ENCODE measurements at places on chromosomes 12 and 14.

GRCh38 chr14:54189333-54189732, 207.5 kb upstream of the CDKN3 start:
- no peak for DNase-seq

DNA sequence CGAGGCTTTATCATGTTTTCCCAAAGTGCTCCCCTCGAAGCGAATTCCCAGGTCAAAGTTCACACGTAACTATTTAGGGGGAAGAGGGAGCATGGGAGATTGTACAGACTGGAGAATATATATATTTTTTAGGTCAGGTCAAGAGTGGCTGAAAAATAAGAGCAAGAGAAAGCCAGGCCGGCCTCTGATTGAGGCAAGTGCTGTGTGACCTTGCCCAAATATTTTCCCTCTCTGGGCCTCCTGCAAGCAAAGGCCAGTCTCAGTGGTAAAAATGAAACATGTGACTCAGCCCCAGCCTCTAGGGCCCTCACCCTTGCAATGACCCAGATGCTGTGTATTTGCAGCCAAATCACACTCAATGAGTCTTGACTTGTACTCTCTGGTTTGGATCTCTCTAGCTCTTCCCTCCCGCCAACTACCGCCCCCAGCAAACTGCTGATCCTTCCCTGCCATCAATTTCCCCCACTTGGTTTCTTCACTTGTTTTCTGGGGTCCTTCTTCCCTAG, 34.1 kb downstream of the SMUG1 start:
- no peak for DNase-seq

- no peak for DNase-seq
Observed at GRCh38 chr12:42704340-42704739, 114.8 kb upstream of the PRICKLE1 start.

DNA sequence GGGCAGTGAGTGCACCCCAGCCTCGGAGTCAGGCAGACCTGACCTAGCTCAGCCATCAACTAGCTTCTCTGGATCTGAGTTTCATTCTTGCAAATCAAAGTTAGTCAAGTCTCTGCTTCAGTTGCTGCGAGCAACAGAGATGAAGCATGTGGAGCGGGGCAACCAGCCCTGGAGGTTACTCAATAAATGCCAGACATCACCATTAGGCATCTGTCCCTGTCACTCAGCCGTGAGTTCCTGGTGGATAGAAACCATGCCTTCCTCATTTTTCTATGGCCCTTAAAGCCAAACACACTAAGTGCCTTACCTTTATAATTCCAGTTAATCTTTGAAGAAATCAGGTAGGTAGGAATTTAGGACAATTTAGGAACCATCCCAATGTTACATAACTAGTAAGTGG, 19.3 kb downstream of the RFX4 start:
- no peak for DNase-seq

GRCh38 chr14:55245657-55246268, 25.5 kb upstream of the FBXO34 start:
- DNase-seq = no peak

- no peak for DNase-seq
Observed at GRCh38 chr12:52178984-52179383, 12.8 kb downstream of the KRT80 start.

GRCh38 chr14:84351646-84352045, 1178.3 kb upstream of the FLRT2 start:
- no peak for DNase-seq

DNA sequence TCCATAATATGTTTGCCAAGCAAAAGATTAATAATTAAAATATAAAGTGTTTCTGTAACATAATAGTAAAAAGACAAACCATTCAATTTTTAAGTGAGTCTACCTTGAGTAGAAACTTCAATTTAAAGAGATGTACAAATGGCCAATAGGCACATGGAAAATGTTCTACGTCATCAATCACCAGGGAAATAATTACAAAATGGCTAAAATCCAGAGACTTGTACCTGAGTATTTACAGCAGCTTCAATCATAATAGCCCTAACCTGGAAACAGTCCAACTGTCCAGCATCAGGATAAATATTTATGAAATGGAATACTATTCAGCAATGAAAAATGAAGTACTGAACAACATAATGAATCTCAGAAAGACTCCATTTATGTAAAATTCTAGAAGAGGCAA, 95.5 kb upstream of the FAR2 start:
- DNase-seq = no peak

DNA sequence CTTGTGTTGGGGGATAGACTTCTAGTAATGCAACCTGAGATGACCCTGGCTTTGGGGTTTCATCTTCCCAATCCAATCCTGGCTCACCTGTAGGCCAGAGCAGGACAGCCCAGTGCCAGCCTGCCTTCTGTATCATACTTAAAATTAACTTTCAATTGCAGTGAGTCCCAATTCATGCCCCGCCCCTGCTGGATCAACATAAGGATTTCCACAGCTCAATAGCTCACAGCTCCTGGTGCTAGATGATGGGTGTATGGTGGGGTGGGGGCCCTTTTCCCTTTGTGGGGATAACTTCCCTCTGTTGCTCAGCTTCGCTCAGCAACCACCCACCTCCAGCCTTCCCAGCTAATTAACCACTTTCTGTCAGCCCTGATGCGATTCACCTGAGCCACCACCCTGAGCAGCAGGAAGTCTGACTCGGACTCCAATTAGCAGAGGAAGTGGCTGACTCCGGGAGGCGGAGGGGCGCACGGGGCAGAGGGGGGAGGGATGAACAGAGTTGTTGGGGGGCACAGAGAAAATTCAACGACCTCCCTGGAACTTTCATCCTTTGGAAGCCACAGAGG, 24.3 kb upstream of the CHGA start:
- no peak for DNase-seq

DNA sequence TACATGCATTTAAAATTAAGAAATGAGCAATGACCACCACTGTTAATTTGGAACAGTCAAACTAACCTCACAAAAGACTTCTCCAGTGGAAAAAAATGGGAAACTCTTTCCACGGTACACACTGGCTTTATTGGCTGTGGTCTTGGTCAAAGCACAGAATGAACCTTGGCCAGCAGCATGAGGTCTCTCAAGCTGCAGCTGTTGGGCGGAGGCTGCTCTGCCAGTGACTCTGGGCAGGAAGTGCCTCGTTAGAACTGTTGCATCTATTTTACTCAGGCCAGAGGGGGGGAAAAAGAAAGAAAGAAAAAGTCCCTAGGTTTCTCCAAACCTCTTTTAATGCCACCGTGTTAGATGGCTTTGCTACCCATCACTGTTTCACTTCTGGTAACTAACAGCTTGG, 279.8 kb upstream of the DIO2 start:
- no peak for DNase-seq

GRCh38 chr12:97801471-97802059, 339.0 kb downstream of the RMST start:
- DNase-seq = no peak

DNA sequence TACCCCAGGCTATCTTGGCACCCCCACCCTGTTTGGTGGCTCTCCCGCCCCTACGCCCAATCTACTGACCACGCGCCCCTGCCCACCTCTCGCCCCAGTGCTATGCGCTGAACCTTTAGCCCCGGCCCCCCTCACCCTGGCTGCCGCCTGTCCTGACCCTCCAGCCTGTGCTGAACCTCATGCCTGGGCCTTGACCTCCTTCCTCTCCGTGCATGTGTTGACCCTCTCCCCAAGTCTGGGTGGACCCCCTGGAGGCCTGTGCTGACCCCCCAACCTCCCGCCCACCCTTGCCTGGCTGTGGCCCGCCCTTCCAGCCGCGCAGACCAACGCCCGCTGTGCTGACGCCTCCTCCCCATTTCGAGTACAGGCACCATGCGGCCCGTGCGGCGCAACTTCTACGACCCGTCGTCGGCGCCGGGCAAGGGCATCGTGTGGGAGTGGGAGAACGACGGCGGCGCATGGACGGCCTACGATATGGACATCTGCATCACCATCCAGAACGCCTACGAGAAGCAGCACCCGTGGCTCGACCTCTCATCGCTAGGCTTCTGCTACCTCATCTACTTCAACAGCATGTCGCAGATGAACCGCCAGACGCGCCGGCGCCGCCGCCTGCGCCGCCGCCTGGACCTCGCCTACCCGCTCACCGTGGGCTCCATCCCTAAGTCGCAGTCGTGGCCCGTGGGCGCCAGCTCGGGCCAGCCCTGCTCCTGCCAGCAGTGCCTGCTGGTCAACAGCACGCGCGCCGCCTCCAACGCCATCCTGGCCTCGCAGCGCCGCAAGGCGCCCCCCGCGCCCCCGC, 20.7 kb downstream of the DTX1 start:
- no peak for DNase-seq

- no peak for DNase-seq
Observed at GRCh38 chr14:92934196-92935085, 11.5 kb downstream of the CHGA start.

DNA sequence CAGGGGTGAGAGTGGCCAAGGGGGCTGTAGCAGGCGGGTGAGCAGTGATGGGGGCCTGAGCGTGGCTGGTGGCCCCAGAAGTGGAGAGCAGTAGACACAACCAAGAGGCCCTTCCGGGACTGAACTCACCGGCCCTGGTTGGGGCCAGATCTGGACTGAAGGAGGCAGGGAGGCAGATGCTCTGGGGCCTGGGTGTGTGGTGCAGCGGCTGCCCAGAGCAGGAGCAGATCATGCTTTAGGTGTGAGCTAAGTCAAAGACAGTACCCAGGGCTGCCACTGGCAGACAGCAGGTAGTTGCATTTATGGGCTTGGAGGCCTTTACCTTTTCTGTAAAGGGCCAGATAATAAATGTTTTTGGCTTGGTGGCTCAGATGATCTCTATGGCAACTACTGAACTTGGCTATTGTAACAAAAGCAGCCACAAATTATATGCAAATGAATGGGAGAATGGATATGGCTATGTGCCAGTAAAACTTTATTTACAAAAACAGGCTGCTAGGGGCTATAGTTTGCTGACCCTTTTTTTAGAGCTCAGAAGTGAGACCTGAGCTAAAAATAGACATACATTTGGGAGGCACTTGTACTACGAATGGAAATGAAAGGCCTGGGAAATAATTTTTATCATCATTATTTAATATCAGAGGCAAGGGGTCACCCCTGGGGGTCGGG, 25.6 kb downstream of the SETD1B start:
- DNase-seq = no peak

- peak; percentile 89 for DNase-seq
Observed at GRCh38 chr14:68795597-68796417, 2.9 kb upstream of the ZFP36L1 start.

DNA sequence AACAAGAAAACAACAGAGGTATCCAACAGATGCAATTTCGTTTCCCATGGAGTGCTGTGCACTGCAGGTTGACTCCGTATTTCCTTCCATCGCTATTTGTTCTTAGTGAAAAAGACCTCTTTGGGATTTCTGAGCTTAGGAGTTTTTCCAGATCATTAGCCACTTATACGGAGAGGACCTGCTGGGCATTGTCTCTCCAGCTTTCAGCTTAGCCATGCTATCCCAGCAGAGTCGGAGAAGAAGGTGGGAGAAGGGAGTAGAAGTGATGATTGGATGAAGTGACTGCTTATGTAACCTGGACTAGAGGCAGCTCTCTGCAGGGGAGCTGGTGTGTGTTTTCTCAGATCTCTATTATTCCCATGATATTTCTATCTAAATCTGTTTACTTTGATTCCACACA, 737.7 kb downstream of the DIO2 start:
- DNase-seq = no peak

Data from CD4-positive, alpha-beta T cell treated with Interleukin-15 for 1 hour (primary cell).